ENCODE measurements at places on chromosomes 12 and 14.

DNA sequence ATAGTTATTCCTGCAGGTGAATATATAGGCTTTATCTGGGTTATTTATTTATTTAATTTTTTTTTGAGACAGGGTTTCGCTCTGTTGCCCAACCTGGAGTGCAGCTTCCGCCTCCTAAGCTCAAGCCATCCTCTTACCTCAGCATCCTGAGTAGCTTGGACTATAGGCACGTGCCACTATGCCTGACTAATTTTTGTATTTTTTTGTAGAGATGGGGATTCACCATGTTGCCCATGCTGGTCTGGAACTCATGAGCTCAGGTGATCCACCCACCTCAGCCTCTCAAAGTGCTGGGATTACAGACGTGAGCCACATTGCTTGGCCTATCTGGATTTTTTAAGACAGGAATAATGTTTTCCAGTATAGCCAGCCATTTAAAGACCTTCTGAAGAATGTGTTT lies 2.0 kb downstream of the RAN start:
- no peak for DNase-seq

DNA sequence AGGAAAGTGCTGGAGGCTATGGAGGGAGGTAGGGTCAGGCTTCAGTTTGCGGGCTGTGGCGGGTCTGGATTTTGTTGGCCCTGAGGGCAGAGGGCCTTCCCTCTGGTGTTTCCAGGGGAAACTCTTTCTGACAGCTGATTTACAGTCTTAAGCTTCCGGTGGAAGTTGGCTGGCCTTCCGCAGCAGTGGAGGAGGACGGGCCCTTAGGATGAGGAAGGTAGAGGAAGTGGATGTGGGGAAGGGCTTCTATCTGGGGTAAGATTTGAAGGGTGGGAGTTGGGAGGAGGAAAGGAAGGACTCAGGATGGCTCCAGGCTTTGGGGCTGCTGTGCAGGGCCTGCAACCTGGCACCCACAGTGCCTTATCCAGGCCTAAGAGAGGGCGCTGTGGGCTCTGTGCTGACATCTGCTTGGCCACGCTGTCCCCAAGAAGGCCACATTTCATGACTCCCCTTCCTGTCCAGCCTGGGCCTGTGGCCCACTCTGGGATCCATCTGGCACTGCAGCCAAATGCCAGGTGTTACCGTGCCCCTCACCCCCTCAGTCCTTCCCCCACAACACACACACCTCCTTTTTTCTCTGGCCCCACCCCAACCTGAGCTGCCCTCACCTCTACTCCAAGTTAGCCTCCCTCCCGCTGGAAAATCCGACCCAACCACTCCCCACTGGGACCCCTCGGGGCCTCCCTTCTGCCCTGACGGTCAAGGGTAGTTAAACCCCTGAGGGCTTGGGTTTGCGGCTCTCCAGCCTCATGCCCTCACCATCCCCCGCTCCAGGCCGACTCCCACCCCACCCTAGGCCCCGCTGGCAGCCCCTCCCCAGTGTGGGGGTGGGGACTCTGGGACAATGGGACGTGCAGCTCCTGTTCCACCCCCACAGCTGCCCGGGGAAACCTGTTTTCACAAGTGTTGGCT lies 7.7 kb upstream of the PPP1R13B start:
- no peak for DNase-seq

DNA sequence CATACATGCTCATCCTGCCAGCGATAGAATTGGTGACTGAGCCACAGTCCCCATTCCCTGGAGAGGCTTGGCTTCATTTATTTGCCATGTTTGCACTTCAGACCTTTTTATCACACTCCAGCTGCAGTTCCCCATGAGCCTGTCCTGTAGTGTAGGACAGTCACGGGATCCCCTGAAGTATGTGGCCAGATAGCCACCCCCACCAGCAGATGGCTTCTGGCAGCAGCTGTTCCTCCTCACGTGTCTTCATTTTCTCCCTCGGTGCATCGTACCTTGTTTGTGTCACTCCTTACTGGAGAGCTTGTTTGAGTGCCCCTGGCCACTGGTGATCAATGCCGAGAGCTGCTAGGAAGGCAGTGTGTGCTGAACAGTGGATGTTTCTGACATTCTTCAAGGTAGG lies 40.2 kb downstream of the UBE3B start:
- DNase-seq: no peak

DNA sequence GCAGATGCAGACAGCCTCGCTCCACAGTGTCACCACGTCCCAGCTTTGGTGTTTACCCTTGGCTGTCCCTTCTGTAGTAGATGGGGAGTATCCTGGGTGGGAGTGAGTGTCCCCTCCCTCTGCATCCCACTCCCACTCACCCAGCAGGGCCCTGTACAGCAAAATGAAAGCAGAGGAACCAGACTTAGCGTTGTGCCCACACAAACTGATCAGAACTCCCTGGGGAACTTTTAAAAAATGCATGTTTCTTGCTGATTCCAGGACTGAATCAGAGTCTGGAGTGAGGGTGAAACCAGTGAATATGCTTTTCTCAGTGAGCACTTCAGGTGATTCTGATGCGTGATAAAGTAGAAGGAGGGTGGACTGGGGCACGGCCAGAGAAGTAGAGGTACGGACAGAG lies 2.9 kb downstream of the ACVRL1 start:
- no peak for DNase-seq

DNA sequence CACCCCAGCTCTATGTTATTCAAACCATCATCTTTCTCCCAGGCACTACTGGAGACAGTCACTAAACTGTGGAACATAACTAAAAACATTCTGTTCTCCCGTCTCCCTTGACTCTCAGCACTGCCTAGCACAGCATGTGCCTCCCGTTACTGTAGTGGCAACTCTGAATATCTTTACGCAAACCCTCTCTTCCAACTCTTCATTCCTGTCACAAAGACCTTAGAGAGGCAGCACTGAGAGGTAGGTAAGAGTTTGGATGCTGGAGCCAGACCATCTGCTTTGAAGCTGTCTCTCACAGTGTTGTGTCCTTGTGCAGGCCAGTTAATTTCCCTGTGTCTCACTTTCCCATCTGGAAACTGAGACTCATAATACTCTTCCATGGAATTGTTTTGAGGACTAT lies 108.1 kb downstream of the DIP2B start:
- DNase-seq: no peak

GRCh38 chr12:21456291-21456780 lies 18.9 kb downstream of the PYROXD1 start:
- DNase-seq: peak; percentile 82

GRCh38 chr12:11580125-11580751 lies 69.2 kb upstream of the ETV6 start:
- peak; percentile 70 for DNase-seq

GRCh38 chr14:20332788-20333493 lies at the start of gene CCNB1IP1:
TSS of gene CCNB1IP1 (minus strand) at chr14:20333279. CDS start at chr14:20316523, 16,756 bp downstream.
- peak; percentile 67 for DNase-seq

DNA sequence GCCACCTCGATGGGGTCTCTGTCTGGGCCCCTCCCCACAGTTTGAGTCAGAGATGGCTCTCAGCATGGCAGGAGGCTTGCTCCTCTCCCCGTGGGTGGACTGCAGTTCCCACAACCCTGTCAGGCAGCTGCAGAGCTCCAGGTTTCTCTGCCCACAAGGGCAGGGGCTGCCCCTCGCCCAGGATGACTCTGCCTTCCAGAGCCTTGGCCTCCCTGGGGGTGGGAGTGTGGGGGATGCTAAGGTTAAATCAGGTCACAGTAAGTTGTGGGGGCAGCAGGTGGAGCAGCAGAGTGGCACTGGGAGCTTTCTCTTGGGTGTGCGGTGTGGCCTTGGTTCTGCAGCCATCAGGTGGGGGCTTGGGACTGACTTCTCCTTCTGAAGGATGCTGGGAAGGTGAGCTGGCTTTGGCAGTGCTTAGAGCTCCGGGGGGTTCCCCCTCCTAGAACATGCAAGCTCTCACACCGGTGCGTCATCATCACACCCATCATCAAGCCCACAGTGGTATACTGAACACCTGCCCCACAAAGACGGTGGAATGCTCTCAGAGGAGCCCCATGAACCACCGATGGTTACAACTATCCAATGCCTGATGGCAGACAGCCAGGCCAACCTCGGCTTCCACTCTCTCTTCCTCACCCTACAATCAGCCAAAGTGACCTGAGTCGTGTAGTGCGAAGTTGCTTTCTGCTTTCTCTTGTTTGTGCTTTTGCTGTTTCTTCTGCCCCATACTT lies 39.7 kb downstream of the ERH start:
- no peak for DNase-seq

- DNase-seq: no peak
Observed at GRCh38 chr12:107440606-107441005, 245.0 kb upstream of the PWP1 start.

- DNase-seq: no peak
Observed at GRCh38 chr12:42961395-42961794, 371.8 kb upstream of the PRICKLE1 start.

- no peak for DNase-seq
Observed at GRCh38 chr12:62146318-62146717, 113.9 kb upstream of the USP15 start.

GRCh38 chr14:89575386-89576061 lies 158.5 kb upstream of the FOXN3 start:
- DNase-seq: no peak

GRCh38 chr12:89994911-89995310 lies 286.3 kb upstream of the ATP2B1 start:
- DNase-seq: no peak

- DNase-seq: no peak
Observed at GRCh38 chr14:22596354-22596879, 1.7 kb upstream of the ABHD4 start.

- no peak for DNase-seq
Observed at GRCh38 chr12:119661882-119662281, 6.1 kb upstream of the PRKAB1 start.

GRCh38 chr14:89495718-89496117 lies 78.7 kb upstream of the FOXN3 start:
- no peak for DNase-seq

DNA sequence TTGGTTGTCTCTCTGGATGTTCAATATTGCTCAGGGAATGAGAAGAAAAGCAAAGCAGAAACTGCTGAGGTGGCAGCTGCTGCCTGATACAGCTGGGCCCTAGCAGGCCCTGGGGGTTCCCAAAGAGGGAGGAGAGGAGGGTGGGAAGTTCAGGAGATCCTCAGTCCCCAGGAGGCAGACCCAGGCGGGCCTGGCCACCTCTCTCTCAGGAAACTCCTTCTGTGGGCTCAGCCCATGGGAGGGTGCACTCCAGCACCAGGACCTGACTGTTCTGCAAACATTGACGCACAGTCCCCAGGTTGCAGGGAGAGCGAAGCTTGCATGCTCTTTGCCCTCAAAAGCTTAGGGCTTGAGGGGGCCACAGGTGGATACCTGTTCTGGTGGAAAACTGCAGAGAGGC lies 29.6 kb downstream of the IRF2BPL start:
- DNase-seq: no peak

DNA sequence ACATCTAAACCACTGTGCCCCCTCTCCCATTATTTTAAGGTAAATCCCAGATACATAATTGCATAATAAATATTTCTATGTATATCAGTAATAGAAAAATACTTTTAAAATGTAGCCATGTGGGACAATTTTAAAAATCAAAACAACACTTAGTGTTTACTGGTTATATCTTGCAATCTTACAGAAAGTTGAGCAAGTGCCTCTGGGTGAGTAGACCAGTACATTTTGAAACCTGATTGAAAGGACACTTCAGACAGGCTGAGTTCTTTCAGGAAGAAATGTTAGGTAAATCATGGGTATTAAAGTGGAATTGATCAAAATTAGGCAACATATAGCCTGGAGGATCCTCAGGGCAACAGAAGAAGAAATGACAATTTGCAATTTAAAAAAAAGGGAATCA lies 7.2 kb downstream of the SLC38A4 start:
- no peak for DNase-seq

DNA sequence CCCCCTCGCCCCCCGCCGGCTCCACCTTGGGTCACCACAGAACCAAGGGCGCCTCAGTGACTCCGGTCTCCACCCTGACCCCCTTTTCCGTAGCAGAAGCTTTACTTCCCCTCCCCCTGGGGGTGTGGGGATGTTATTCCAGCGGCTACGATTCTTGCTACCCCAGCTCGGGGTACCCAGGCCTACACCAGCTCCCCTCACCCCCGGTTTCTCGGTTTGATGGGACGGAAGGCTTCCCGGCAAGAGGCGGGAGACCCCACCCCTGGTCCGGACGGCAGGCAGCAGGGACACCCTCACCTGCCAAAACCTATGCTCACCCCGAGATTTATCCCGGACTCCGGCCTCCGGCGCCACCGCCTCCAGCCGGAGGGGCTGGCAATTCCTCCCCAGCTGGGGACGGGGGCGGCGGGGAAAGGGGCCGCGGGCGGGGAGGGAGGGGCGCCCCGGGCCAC lies 619 bp downstream of the RAB15 start:
- no peak for DNase-seq

GRCh38 chr12:21341769-21342168 lies 7.1 kb upstream of the SLCO1A2 start:
- no peak for DNase-seq

DNA sequence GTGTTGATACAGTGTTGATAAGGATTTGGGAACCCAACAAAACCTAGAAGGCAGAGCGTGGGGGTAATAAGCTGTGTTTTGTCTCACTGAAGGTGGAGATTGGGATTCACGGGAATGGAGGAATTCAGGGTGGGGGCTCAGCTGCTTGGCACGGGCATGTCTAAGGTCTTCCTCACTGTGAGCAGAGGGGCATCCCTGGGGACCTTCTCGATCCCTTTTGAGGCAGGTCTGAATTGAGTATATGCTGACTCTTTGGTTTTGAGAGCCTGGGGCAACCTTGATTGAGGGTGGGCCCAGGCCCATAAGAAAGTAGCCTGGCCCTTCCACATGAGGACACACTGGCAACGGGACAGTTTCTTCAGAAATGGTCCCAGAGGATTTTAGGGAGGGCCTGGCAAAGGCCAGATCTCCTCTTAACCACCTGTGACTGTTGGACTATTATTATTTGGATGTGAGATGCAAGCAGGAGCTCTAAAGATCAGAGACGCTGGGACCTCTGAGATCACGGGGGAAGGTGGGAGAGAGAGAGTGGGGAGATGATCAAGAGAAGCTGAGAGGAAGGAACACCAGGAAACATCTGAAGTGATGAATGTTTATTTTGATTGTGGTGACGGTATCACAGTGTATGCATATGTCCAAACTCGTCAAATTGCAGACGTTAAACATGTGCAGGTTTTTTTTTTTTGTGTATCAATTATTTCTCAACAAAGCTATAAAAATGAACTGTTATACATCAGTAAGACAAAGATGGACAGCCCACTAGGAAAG lies 48.4 kb downstream of the SMIM41 start:
- DNase-seq: no peak

DNA sequence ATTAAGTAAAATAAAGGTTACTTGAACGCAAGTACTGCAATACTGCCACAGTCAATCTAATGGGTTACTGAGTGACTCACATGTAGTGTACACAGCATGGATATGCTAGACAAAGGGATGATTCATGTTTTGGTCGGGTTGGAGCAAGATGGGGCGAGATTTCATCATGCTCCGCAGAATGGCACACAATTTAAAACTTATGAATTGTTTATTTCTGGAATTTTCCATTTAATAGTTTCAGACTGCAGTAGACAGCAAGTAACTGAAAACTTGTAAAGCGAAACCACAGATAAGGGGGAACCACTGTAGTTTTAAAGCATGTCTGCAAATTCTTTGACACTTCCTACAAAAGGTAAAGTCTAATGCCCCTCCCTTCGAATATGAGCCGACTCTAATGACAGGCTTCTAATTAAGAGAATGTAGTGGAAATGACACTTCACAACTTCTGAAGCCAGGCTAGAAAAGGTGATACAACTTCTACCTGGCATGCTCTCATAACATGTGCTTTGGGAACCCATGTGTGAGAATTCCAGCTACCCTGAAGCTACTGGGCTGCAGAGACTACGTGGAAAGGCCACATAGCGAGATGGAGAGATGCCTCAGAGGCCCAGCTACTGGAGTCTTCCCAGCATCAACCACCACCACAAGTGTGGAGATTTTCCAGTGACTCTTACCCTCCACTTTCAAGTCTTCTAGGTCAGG lies 13.9 kb upstream of the TCP11L2 start:
- peak; percentile 78 for DNase-seq

- no peak for DNase-seq
Observed at GRCh38 chr14:35535483-35536112, 1.6 kb downstream of the INSM2 start.

Data from SIG-M5 (cell line).